A549 treated with ZK216348 at 1 μM for 4 hours (cell line): ENCODE measurements at places on chromosomes 12 and 14. TPM values are rescaled to one million over a fixed set of nuclear protein-coding genes. Genes with fewer than 3 reads are reported as not detected.

The IKZF4 gene
- total RNA-seq, result 1.9 to 3.0 TPM (median 2.5 TPM) in 5 replicates

The SPRYD4 gene
- total RNA-seq, result 1.5 to 2.0 TPM (median 1.9 TPM) in 5 replicates

The CLMN gene
- total RNA-seq, result 4.2 to 6.5 TPM (median 4.3 TPM) in 5 replicates

The SERPINA1 gene
- total RNA-seq, result 0.72 to 1.2 TPM (median 0.83 TPM) in 5 replicates

The IL31 gene
- total RNA-seq, result not detected in 5 replicates

The UNG gene
- 81.0 to 87.9 TPM (median 84.7 TPM) in 5 replicates for total RNA-seq

The DAAM1 gene
- 9.2 to 16.6 TPM (median 11.1 TPM) in 5 replicates for total RNA-seq

The TAS2R42 gene
- total RNA-seq, result not detected in 5 replicates

The DERA gene
- 37.9 to 55.2 TPM (median 38.0 TPM) in 5 replicates for total RNA-seq

The PLEKHA5 gene
- 6.1 to 9.8 TPM (median 6.9 TPM) in 5 replicates for total RNA-seq

The WDR89 gene
- total RNA-seq, result 6.8 to 10.4 TPM (median 9.4 TPM) in 5 replicates

The SRGAP1 gene
- 9.0 to 15.1 TPM (median 10.9 TPM) in 5 replicates for total RNA-seq

The TAC3 gene
- total RNA-seq, result 0.39 TPM in 1 of 5 replicates, not detected in the others

The PPP1R1A gene
- 0.11 to 0.25 TPM (median 0.20 TPM) in 3 of 5 replicates, not detected in the others for total RNA-seq
